ENCODE measurements at places on chromosomes 6 and 20.
A peak's percentile ranks its signal among the peaks of the same experiment; 100 is the strongest.

DNA sequence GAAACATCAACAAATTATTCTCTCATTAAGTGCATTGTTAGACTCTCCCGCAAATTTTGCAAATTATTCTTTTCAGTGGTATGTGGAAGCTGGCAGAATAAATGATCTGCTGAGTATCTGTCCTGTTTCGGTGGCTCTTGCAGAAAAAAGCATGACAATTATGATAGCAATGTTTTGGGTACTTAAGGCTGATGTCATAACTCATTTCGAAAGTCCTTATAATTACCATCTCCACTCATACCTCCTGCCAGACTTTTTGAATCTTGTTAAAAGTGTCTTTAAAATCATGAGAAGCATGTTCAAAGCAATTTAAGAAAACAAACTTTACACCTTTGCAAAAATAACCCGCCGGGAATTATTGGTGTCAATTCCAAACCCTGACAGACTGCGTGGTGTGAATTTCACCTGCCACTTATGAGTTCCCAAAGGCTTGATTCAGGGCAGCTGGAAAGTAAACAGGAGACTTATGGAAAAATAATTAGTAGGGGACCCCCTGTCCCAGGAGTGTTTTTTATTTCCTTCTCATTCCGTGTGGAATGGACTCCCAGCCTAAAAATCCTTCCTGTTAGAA lies 87.6 kb upstream of the E2F3 start:
- no peak for DNase-seq

DNA sequence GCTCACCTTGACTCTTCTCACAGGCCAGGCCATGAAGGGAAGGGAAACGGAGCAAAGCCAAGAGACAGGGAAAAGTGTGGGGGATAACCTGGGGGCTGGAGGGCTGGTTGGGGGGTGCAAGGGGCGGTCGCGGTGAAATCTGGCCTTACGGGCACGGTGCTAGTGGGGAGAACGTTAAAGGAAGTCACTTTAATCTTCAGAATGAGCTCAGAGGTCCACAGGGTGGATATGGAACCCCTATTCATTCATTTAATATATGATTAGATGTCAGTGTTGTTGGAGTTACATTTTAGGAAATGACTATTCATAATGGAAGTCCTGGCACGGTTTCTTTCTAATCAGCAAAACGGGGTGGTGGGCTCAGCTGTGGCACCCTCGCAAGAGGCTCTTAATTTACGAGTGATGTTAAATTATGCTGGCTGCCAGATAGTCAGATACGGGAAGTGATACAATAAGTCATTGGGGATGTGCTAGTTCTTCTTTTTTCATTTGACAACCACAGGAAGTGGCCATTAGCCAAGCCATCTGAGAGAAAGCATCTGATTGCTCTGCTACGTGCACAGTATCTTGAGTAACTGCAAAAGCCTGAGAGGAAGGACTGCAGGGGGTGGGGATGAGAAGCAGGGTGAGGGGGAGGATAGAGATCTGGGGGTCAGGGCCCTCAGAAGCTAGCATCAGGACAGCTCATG lies 253.0 kb downstream of the QKI start:
- peak; percentile 4 for DNase-seq

GRCh38 chr20:34075647-34076046 lies 36.4 kb downstream of the EIF2S2 start:
- DNase-seq, result no peak

GRCh38 chr6:21259660-21260059 lies 333.9 kb upstream of the SOX4 start:
- DNase-seq, result no peak

- DNase-seq, result no peak
Observed at GRCh38 chr6:10409233-10409721, 5.6 kb downstream of the TFAP2A start.

DNA sequence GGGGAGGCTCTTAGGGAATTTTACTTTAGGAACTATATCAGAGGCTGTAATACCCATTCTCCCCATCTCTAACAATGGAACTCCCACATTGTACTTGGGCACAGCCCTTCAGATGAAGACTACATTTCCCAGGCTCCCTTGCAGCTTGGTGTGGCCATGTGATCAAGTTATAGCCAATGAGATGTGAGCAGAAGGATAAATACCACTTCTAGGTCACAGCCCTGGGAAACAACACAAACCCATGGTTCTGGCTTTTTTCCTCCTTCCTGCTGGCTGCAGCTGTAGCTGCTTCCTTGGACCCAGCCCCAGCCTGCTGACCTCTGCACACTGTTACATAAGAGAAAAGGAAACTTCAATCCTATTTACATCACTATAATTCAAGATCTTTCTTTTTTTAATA lies 445.9 kb upstream of the JARID2 start:
- peak; percentile 9 for DNase-seq

- no peak for DNase-seq
Observed at GRCh38 chr6:48027704-48028435, 83.1 kb downstream of the PTCHD4 start.

GRCh38 chr6:65786815-65787214 lies 79.8 kb upstream of the EYS start:
- no peak for DNase-seq

DNA sequence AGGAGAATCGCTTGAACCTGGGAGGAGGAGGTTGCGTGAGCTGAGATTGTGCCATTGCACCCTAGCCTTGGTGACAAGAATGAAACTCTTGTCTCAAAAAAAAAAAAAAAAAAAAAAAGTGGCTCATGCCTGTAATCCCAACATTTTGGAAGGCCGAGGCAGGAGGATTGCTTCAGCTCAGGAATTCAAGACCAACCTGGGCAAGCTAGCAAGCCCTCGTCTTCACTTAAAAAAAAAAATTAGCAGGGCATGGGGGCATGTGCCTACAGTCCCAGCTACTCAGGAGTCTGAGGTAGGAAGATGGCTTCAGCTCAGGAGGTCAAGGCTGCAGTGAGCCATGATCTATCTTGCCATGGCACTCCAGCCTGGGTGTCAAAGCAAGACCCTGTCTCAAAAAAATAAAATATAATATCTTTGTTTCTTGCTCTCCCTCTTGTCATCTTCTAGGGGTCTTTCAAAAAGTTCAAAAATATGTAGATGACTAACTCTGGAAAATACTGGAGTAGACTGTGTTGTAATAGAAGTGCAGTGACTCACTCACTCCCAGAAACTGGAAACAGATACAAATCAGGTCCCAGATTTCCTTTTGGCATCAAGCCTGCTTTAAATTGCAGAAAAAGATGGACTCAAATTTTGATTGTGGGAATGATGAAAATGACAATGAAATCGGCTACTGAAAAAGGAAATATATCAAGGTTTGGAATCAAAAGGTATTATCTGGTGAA lies 2.8 kb upstream of the GINM1 start:
- DNase-seq, result no peak

DNA sequence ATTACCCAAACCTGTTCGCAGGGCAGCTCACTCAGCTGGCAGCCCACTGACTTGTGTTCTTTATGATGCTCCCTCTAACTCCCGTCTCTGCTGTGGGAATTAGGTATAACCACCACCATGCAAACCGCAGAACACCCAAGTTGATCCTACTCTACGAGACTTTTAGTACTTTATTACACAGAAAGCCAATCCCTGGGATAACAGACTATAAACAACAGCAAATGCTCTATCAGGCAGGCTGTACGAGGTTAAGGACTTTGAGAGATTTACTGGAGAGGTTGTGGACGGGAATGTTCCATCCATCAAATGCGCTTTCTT lies 241.1 kb downstream of the FOXC1 start:
- no peak for DNase-seq

DNA sequence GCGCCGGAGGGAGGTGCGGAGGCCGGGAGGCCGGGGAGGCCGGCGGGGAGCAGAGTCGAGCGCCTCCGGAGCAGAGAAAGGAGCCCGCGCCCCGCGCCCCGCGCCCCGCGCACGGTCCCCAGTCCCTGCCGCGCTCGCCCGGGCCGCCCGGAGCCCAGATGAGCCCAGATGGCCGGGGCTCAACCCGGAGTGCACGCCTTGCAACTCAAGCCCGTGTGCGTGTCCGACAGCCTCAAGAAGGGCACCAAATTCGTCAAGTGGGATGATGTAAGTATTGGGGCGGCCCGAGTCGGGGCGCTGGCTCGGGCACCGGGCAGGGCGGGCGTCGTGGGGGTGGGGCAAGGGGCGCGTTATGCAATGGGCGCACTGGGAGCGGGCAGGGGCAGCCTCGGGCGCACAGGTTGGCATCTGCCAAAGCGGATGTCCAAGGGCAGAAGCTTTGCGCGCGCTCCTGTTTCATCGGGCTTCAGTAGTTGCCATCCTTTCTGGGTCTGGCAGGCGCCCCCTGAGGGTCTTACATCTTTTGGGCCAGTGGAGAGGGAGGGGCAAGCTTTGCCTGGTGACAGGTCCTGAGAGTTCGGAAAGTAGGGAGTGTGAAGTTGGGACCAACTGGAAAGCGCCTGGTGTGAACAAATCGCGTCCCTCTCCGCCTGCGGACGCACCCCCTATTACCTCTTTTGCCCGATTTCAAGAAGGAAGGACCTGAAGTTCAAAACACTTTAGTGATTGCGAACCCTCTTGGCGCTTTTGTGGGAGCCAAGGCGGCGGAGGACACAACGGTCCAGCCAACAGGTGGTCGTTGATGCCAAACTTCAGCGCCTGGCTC lies 631 bp downstream of the PLCB1 start:
- no peak for DNase-seq

GRCh38 chr20:48819821-48820648 lies 7.8 kb downstream of the PREX1 start:
- DNase-seq, result no peak

- DNase-seq, result no peak
Observed at GRCh38 chr20:20368418-20369249, 730 bp downstream of the INSM1 start.

- DNase-seq, result no peak
Observed at GRCh38 chr6:148497717-148498116, 155.1 kb downstream of the SASH1 start.

- DNase-seq, result no peak
Observed at GRCh38 chr6:133456944-133457343, 215.8 kb downstream of the EYA4 start.

DNA sequence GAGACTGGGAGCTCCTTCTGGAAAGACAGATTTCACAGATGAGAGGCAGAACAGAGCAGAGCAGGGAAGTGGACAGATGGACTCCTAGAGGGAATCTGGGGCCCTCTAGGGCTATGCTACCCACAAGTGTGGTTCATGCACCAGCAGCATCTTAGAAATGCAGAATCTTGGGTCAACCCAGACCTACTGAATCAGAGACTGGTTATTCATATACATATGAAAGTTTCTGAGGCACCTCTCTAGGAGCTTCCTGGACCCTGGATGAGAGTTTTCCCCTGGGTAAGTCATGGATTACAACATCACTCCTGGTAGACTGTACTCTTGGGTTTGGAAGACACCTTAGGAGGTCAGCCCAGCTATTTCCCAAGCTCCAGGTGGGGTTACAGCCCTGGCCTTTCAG lies 55.4 kb upstream of the SAYSD1 start:
- no peak for DNase-seq

GRCh38 chr6:38987503-38987902 lies 61.1 kb upstream of the GLP1R start:
- no peak for DNase-seq

DNA sequence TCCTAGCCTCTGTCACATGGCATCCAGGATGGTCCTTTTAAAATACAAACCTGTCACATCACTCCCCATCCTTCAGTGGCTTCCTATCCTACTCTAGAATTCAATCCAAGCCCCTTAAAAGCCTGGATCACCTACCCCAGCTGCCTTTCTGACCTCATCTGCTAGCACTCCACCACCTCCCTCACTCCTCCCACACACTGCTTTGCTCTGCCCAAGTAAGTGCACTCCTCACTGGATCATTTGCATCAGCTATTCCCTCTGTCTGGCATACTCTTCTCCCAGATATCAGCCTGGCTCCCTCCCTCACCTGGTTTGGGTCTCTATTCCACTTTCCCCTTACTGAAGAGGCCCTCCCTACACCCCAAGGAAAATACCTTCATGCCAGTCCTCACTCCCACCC lies 10.5 kb downstream of the C6orf136 start:
- DNase-seq, result no peak

DNA sequence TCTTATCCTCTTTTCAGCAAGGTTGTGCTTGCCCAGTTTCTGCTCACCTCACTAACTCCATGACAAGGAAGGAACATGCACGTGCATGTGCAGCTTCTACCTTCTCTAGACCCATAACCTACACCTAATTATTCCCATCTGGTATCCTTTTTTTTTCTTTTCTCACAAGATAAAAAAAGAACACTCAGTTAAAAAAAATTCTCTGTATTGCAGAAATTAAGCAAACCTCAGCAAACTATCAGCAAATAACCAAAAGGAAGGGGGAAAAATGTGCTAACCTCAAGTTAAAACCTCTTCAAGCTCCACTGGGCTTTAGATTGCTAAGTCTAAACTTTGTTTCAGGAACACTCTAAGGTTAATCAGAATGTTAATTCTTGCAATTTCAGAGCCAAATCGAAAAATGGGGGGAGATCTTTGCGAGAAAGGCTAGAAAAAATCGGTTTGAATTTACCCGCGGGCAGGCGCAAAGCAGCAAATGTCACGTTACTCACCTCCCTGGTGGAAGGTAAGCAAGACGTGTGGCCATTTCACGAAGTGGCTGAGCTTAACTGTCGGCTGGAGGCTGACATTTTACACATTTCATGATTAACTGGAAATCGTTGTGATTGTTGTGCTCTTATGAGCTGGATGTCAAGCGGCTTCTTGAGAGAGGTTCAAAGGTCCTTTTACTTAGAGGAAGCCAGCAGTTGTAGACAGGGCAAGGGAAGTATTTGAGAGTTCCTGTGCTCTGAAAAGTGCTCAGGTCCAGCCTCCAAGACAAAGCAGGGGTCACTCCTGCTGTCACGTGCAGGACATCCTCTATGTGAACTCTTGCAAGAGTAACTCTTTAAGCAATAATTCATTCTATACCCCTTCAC lies 19.1 kb downstream of the TFAP2B start:
- no peak for DNase-seq

- DNase-seq, result no peak
Observed at GRCh38 chr6:168496997-168497331, 56.0 kb downstream of the SMOC2 start.

DNA sequence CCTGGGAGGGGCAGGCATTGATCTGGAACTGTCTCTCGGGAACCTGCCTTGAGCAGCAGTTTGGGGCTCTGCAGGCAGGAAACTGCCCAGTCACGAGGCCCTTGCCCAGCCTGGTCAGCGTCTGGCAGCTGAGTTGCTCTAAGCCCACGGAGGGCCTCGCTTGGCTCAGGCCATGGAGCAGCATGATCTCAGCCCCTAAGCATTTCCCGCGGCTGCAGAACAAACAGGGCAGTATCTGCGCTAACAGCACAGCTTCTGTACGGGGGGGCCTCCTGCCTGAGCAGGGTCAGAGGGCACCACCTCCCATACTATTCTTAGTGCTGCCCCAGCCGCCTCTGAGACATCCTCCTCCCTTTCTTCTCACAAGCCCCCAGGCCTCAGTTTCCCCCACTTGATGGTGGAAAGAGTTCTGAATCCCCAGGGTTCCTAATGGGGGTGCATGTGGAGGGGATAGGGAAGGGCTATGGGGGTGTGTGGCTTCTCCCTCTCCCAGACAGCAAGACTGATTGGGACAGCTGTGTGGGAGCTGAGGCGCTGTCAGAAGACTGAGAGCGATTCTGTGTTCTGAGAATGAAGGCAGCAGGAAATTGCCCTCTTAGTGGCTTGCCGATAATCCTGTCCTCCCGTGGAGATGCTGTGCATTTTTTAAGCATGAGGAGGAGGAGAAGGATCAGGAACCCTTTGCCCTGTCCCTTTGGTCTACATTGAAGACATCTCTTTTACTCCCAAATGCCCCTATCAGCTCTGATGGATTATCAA lies 46.4 kb downstream of the MOCS1 start:
- no peak for DNase-seq

All from NCI-H1436 treated with DMSO at 0.1 percent for 48 hours (cell line).